ENCODE measurements at places on chromosomes 3 and 15. TPM values are rescaled to one million over a fixed set of nuclear protein-coding genes. Genes with fewer than 3 reads are reported as not detected.

PLOD2 gene
- total RNA-seq: 201 TPM

DNA sequence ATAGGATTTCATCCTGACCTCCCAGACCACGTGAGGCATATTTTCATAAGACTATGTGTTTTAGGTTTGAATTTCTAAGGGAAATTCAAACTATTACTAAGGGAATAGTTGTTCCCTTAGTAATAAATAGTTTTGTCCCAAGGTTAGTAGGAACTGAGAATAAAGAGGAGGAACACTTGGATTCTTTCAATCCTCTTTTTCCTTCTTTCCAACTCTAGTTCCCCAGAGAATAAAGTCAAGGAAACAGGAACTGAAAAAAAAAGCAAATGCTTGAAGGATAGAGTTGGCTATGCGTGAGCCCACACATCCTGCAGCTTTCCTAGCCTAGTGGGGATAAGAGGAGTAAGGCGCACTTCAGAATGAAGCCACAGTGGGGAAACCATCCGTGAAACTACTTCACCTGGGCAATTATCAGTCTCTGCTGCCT is 312.1 kb upstream of the TGFBR2 start:
- DNase-seq: peak; percentile 49

PGBD4 gene
- total RNA-seq: 1.3 TPM

IL5RA gene
- total RNA-seq: not detected

GRCh38 chr3:81874738-81875137 is 113.3 kb upstream of the GBE1 start:
- no peak for DNase-seq

ROPN1B gene
- total RNA-seq: not detected

DNA sequence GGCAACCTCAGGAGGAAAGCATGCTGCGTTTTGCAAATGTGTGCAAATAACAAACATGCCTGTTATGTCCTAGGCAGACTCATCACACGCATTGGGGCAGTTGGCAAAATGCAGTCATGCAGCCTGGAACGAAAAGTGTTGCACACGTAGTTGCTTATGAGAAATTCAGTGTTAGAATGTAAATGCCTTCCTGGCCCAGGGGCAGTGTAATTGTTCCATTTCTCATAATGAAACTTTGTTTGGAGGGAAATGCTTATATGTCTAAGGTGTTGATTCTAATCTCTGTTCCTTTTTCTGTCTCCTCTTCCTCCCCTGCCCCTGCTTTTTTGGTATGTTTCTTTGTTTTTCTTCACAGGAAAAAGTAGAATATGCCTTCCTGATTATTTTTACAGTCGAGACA is 156.0 kb downstream of the CACNA1D start:
- no peak for DNase-seq

GRAMD1C gene
- 65.7 TPM for total RNA-seq

DNA sequence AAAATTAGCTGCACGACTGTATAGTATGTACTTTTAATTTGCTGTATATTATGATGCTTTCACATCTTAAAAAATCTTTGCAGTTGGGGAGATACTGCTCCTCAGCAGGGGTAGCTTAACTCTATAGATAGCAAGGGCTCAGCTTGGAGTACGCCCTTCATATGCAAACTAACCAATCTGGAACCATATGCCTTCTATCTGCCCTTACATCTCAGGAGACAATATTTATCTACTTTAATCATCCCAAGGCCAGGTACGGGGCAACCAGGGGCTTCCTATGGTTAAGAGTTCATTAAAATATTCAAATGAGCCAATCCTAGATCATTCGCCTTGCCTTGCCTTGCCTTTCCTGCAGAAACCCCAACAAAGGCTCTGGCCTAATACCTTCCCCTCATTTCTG is 204.1 kb upstream of the ZBTB20 start:
- DNase-seq: no peak

ZNF662 gene
- total RNA-seq: 1.5 TPM

GRCh38 chr15:48541341-48542278 is 103.9 kb downstream of the FBN1 start:
- DNase-seq: peak; percentile 33

HEXA gene
- total RNA-seq: 72.8 TPM

DNA sequence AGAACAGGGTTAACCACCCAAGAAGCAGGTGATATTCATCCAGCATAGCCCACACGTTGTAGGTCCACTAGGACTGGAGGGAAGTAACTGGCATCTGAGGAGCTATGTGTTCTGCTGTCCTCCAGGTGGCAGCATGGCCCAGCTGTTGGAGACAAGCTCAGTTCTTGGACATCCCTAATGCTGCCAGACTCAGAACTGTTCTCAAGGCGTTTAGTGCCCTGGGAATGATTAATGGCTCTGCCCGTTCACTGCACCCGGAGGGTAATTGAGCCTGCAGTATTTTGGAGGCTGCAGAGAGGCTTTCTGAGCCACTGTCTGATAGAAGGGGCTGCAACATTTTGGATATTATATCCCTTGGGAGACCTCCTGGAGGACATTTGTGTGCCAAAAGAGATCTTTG is 521.3 kb upstream of the SEMA6D start:
- peak; percentile 93 for DNase-seq

LYZL4 gene
- not detected for total RNA-seq

DNA sequence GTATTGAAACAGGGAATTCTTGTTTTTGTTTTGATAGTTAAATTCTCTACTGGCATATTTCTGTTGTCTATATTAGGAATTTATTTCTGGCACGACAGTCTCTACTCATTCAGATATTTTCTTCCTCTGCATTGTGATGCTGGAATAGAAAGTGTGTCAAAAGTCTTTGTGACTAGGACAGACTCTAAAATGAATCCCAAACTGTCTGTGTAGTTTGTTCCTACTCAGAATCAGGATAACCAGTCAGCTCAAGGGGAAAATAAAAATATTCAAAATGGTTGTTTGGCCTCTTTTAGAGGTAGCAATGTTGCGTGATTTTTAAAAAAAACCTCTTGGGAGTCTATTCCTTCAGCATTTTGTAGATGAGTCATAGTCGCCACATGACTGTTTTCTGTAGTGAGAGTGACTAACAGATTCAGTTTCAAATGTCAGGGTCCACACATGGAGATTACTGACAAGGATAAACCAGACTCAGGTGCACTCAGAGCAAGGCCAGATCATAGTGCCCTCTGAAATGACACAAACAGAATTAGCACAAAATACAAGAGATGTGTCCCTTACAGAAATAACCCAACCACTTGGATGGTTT is 13.1 kb downstream of the SLC7A14 start:
- peak; percentile 70 for DNase-seq

GRCh38 chr15:39502082-39502447 is 78.8 kb upstream of the THBS1 start:
- no peak for DNase-seq

- no peak for DNase-seq
Measured at GRCh38 chr3:105999856-106000255, 131.0 kb upstream of the CBLB start.

CGNL1 gene
- 21.1 TPM for total RNA-seq

GOLGA6B gene
- not detected for total RNA-seq

TMEM212 gene
- not detected for total RNA-seq

GRCh38 chr3:186922224-186922623 is 8.1 kb upstream of the ST6GAL1 start:
- no peak for DNase-seq

SERPINI2 gene
- total RNA-seq: not detected

DNA sequence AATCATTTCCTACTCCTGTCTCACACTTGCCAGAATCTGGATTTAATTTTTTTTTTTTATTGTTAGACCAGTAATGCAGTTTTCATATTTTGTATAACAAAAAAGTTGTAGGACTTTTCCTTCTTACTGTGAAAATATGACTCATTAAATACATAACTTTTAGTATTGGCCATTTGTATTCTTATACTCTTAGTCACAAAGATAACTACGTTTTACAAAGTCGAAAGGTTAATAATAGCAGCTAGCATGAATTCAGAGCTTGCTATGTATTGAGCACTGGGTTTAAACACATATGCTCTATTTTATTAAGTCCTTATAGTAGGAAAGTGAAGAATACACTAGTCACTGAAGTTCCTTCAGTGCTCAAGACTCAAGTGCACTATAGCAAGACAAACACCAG is 43.1 kb downstream of the LRRN1 start:
- DNase-seq: no peak

KNG1 gene
- total RNA-seq: not detected

SCN5A gene
- 6.5 TPM for total RNA-seq

PYGO1 gene
- 0.51 TPM for total RNA-seq

GRCh38 chr15:43429687-43430086 is 58.8 kb downstream of the TUBGCP4 start:
- peak; percentile 47 for DNase-seq

- no peak for DNase-seq
Measured at GRCh38 chr3:95036526-95037021, 973.7 kb downstream of the NSUN3 start.

SCN11A gene
- not detected for total RNA-seq

CYP11A1 gene
- total RNA-seq: not detected

DNA sequence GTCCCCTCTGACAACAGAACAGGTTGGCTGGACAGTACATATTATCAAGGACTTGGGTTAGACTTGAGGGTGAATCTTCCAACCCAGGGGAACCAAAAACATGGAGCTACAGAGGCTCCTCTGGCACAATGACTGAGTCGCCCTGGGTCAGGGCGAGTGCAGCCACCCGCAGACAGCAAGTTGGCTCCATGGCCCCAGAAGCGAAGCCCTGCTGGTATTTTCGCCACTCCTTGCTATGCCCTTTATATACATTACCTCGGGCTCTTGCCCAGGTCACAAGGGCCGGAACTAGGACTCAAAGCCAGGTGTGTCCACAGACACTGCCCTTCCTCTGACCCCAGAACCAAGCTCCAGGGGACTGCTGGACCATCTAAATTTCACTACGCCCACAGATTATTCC is 64.6 kb downstream of the ADCY5 start:
- DNase-seq: no peak

GRCh38 chr3:184260724-184261269 is 556 bp downstream of the CAMK2N2 start:
- no peak for DNase-seq

- no peak for DNase-seq
Measured at GRCh38 chr3:99471353-99472323, 166.8 kb upstream of the COL8A1 start.

DNA sequence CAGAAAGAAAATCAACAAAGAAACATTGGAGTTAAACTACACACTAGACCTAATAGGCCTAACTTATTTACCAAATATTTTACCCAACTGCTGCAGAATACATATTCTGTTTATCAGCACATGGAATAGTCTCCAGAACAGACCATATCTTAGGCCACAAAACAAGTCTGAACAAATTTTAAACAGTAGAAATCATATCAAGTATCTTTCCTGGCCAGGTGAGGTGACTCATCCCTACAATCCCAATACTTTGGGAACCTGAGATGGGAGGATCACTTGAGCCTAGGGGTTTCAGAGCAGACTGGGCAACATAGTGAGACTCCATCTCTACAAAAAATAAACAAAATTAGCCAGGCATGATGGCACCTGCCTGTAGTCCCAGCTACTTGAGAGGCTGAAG is 18.1 kb upstream of the KPNA4 start:
- DNase-seq: no peak

GRCh38 chr3:106197532-106198194 is 328.9 kb upstream of the CBLB start:
- no peak for DNase-seq

DNA sequence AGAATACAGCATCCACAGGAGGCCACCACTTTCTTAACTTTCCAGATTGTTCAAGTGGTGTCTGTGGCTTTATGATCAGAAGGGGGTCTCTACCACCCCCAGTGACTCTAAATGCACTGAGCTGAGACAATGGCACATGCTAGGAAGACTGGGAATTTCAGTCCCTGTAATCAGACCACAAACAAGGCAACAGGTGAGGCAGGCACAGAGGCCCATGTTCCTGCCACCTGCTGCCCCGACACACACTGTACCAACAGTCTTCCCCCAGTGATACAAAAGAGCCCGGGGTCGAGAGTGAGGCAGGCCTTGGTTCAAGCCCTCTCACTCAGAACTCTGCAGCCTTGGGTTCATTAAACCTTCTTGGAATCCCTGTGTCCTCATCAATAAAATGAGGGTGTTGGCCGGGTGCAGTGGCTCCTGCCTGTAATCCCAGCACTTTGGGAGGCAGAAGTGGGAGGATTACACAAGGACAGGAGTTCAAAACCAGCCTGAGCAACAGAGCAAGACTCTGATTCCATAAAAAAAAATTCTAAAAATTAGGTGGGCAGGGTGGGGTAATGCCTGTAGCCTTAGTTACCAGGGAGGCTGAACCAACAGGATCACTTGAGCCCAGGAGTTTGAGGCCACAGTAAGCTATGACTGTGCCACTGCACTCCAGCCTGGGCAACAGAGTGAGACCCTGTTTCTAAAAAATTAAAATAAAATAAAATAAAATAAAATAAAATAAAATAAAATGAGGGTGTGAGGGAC is 55.8 kb downstream of the ADCY5 start:
- no peak for DNase-seq

- no peak for DNase-seq
Measured at GRCh38 chr3:187104933-187105332, 34.4 kb downstream of the RPL39L start.

TRPC1 gene
- total RNA-seq: 14.0 TPM

GRCh38 chr15:70336425-70337009 is 238.8 kb upstream of the TLE3 start:
- no peak for DNase-seq

TMEM266 gene
- not detected for total RNA-seq
